ENCODE measurements at places on chromosomes 13 and 19. TPM values are rescaled to one million over a fixed set of nuclear protein-coding genes. Genes with fewer than 3 reads are reported as not detected.

SRRM5 gene
- 0.05 TPM for total RNA-seq

PGLYRP1 gene
- not detected for total RNA-seq

CELF5 gene
- total RNA-seq = not detected

GRCh38 chr13:94813920-94814475 lies 101.7 kb upstream of the SOX21 start:
- DNase-seq = no peak

DNA sequence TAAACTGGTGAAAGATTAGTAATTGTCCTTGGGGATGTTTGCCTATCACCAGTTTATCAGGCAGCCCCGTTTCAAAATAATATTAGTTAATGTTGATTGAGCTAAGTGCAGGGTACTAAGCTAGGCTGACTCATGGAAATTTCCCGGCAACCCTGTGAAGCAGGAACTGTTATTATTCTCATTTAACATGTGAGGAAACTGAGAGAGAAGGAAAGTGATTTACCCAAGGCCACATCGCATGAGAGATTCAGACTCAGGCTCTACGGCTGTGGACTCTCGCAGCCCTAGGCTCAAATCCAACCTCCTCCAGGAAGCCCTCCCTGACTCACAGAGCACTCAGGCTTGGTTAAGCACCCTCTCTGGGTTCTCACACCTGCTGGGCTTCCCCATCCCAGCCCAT lies 19.7 kb downstream of the CLPTM1 start:
- DNase-seq = no peak

ZNF132 gene
- 4.8 TPM for total RNA-seq

DNA sequence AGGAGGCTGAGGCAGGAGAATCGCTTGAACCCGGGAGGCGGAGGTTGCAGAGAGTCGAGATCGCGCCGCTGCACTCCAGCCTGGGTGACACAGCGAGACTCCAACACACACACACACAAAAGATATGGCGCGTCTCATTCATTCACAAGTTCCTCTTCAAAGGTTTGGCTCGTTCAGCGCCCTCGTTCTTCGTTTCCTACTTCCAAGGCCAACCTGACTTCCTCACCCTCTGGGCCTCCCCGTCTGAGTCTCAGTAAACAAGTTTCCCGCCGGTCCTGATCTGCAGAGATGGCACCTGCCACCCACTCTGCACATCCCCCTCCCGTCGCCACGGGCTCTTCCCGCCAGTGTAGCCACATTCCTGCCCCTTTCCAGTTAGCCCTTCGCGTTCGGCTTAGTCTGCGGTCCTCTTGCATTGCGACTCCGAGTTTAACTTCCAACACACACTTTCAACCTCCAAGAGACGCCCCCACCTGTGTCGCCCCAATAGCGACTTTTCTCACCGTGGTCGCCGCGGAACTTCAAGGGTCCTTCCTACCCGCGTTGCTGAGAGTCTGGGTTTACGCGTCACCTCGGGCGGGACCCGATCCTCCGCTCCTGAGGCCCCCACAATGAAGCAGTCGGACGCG lies 1.3 kb upstream of the BSG start:
- DNase-seq = peak; percentile 70

CBARP gene
- 4.4 TPM for total RNA-seq

GRCh38 chr13:110391273-110391672 lies 84.2 kb downstream of the COL4A2 start:
- peak; percentile 57 for DNase-seq

DNA sequence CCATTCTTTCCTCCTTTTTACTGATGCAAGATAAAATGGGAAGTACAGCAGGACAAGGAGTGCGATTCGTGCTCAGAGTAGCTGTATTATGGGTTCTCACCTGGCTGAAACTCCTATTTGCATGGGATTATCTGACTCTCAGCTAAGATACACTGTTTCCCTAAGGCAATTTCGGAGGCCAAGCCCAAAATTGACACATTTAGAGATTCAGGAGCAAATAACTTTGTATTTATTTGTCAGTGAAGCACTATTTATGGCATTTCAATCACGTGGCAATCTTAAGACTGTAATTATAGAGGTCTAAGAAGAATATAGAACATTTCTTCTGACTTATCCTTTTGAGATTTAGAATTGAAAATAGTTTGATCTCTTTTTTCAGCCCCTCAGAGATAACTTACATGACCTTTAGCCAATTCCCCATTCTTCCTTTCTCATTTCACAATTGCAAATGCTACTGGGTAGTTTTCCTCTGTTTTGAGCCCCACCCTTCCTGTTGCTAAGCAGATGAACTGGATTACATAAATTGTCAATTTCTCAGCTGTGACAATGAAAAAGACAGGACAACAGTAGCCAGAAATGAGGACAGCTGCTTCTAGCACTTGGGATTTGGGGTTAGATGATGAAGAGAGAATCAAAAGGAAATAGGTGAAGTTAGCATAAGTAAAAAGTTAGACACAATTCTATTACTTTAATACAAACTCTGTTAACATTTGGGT lies 122.7 kb upstream of the FRY start:
- DNase-seq = no peak

DAND5 gene
- not detected for total RNA-seq

GIPR gene
- 0.02 TPM for total RNA-seq

- DNase-seq = no peak
Observed at GRCh38 chr13:39998166-39998565, 342.7 kb downstream of the COG6 start.

ZNF578 gene
- 0.30 TPM for total RNA-seq

SBK2 gene
- not detected for total RNA-seq

All from M059J (cell line).